Stimulated activated naive CD4-positive, alpha-beta T cell treated with Interleukin-2 at 50 U/mL for 16 hours (primary cell): ENCODE measurements at places on chromosomes 1 and 21.

GRCh38 chr1:79497193-79497773 is 490.8 kb upstream of the ADGRL4 start:
- DNase-seq = no peak

DNA sequence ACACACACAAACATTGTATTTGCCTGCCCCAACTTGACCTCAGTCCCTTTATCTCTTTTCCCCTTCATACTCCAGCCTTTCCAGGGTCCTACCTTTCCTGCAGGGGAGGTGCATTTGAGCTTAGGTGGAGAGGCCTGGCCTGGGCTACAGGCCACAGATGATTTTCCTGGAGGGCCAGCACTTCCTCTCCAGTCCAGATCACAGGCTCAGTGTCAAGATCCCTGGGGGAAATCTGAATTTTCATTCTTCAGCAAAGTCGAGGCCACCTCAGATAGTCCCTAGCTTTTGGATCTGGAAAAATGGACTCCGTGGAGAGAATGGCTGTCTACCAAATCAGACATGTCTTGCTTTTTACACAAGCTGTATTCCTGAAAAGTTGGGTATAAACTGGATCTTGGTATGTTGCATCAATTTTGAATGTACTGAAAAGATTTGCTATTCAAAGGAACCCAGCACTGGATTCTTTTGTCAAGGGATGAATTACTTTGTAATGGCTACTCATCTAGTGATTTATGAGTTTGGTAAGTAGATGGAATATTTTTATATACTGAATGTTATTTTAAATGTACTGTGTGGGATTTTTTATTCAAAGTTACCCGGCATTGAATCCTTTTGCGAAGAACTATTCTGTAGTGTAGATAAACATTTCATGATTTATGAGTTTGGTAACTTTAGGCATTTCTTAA is 78.7 kb downstream of the DDR2 start:
- no peak for DNase-seq

- no peak for DNase-seq
These were observed 762.9 kb downstream of the LTN1 start for GRCh38 chr21:28229814-28230213.

DNA sequence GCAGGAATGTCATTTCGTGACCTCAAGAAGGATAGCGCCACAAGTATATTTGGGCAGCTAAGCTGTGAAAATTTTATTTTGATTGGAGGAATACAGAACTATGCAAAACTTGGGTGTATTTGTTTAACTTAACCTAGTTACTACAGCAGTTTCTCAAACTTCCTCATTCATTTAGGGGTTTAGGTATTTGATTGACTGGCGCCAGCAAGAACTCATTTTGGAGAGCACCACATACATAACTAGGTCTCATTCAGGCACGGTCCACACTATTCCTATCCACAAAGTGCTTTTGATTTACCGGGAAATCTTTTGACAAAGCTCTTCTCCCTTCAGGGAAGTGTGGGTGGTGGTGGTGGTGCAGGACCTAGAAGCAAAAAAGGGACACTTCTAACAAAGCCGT is 155.1 kb upstream of the NRIP1 start:
- DNase-seq = no peak

DNA sequence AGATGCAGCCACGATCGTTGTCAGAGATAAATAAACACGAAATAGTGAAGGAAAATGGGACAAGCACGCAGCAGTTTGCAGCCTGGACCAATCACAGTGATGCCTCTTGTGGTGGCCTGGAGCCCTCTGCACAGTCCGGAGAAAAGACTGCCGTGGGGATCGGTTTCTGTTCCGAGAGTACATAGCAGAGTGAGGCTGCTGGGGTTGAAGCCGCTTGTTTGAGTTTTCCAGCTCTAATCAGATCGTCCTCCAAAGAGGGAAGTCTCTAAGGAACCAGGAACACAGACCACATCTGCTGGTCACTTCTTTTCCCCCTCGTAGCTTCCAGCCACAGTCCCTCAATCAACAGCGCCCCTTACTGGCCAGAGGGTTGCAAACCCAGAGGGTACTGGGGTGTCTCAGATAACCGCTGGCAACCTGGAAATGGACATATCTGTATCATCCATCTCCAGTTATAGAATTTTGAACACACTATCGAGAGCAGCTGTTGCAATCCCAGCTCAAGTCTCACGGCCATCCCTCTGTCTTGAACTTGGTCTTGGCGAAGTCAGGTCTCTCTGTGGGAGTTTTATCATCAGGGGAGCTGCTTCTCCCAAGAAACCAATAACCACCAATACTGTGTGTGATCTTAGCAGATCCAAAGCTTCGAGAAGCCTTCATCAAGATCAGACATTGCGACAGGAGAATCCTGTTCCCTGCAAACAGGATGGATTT is 57.4 kb downstream of the OLIG1 start:
- peak; percentile 12 for DNase-seq

DNA sequence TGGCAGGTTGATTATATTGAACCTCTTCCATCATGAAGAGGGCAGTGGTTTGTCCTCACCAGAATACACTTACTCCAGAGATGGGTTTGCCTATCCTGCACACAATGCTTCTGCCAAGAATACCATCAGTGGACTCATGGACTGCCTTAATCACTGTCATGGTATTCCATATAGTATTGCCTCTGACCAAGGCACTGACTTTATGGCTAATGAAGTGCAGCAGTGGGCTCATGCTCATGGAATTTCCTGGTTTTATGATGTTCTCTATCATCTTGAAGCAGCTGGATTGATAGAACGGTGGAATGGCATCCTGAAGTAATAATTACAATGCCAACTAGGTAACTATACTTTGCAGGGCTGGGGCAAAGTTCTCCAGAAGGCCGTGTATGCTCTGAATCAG is 16.6 kb upstream of the GBP6 start:
- no peak for DNase-seq

- DNase-seq = no peak
These were observed 20.6 kb downstream of the ABCB10 start for GRCh38 chr1:229537894-229538293.

GRCh38 chr1:26583646-26584485 is 54.3 kb downstream of the RPS6KA1 start:
- DNase-seq = peak; percentile 26

- DNase-seq = no peak
These were observed 12.1 kb downstream of the PGBD2 start for GRCh38 chr1:248918131-248918530.

DNA sequence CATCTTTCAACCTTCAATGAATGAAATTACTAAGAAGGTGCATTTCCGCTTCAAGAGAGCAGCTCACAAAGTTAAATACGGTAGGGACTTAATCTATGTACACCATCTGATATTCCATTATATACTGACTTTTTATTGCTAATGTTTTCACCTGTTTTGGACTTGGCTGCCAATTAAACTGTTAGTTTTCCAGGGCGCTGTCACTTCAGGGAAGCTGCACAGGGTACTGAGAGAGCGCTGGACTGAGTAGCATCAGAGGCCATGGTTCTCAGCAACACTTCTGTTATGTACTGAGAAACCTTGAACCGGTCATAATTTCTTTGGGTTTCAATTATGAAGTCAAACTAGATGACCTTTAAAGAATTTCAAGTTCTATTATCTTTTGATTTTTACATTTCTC is 8.2 kb downstream of the SSX2IP start:
- DNase-seq = no peak

DNA sequence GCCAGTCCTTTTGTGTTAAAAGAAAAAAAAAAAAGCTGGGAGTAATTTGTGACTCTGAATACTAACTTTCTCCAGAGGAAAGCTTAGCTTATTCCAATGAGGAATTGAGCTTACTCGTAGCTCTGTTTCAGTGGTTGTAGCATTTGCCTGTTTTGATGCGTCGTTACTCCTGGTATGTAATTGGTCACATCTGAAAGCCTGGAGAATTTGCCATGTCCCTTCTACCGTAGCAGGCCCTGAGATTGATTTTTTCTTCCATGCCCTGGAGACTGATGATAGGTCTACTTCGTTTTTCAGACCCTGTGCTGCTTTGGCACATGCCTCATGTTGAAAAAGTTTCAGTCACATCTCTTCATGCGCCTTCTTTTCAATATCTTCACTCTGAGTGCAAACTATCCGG is 1103.0 kb downstream of the PLA2G4A start:
- DNase-seq = no peak

- DNase-seq = no peak
These were observed 35.9 kb downstream of the C1orf87 start for GRCh38 chr1:60037669-60038068.

- no peak for DNase-seq
These were observed 121.7 kb upstream of the PRDX6 start for GRCh38 chr1:173355281-173356031.

GRCh38 chr1:84300501-84300900 is 1.0 kb upstream of the SAMD13 start:
- no peak for DNase-seq

- DNase-seq = no peak
These were observed 15.4 kb upstream of the VSIG8 start for GRCh38 chr1:159877695-159878444.

DNA sequence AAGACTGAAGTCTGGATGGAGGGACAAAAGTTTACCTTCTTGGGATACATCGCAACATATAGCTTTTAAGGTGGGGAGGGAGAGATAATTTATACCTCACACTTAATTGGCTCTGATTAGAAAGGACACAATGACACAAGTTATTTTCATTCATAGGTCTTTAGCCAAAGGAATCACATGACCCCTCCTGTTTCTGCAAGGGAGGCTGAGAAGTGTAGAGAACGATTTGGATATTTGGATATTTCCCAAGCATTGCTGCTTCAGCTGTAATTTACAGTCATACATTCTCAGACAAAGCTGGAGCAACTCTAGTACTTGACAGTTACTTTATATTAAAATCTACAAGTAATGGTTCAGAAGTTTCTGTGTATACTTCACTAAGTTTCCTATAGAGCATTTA is 24.2 kb downstream of the DAP3 start:
- no peak for DNase-seq

DNA sequence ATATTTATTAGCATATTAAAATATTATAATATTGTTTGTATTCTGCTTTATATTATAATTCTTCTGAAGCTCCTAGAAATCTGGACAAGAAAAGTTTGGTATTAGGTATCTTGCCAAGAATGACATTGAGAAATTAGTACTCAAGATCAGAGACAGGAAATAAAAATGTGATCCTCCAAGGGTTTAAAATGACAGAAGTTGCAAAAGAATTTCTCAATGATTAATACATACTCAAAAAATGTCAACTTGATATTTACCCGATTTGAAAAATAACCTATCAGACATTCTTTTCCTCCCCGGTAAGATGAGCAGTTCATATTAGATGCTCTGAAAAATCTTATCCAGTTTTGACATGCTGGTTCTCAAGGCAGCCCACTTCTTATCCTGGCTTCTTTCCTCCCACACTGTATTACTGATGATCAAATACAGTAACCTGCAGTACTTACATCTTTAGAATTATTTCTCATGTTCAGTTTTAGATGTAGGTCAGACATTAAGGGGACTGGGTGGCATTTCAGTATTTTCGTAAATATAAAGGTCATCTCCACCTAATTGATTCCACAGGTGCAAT is 55.3 kb downstream of the CACHD1 start:
- no peak for DNase-seq

DNA sequence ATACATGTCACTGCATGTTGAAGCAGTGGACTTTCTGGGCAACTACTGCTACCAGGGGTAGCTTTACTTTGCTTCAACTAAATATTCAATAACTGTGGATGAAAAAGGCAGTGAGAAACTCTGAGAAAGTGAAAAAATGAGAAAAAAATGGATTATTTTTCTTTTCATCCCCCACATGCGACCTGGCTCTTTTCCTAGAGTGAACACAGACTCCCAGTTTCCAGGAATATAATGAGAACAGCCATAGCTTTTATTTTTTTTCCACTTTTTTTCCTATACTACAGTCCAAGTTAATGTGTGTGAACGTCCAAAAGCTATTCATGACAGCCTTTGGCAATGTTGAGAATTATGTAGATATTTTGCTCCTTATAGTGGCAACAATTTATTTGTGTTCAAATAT is 230.4 kb downstream of the DNM3 start:
- no peak for DNase-seq

DNA sequence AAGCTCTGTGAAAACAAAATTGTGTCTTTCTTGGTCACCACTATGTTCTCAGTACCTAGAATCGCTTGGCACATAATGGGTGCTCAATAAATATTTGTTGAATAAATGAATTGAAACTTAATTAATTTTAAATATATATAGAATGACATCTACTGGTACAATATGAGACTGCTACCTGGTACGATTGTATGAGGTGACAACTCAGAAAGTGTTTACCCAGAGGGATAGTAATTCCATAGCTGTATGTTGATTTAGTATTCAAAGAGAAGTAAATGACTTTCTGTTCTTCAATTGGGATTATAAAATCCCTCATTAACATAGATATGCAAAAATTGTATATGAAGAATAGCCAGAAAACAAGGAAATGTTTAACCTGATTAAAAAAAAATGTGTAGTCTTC is 128.7 kb downstream of the RPS6KC1 start:
- no peak for DNase-seq

- DNase-seq = no peak
These were observed 6.8 kb upstream of the CDC42 start for GRCh38 chr1:22045604-22046228.

DNA sequence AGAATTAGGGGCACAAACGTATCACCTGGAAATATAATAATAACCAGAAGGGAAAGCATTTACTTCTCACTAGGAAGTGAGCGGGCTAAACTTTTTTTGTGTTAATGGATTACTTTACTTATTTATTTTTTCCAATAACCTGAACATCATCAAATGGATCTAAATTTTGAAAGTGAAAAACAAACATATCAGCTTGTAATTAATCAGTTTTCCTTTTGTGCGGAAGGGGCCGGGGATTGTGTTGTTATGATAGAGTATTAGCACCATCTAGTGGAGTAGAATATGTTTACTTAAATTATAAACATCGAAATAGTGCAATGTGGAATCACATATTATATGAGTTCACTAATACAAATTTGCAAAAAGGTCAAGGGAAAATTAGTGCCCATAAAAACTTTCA is 9.0 kb downstream of the CFH start:
- no peak for DNase-seq
